ENCODE measurements at places on chromosomes 16 and 17.

- no peak for DNase-seq
Measured at GRCh38 chr17:50347117-50347893, 1.4 kb downstream of the XYLT2 start.

DNA sequence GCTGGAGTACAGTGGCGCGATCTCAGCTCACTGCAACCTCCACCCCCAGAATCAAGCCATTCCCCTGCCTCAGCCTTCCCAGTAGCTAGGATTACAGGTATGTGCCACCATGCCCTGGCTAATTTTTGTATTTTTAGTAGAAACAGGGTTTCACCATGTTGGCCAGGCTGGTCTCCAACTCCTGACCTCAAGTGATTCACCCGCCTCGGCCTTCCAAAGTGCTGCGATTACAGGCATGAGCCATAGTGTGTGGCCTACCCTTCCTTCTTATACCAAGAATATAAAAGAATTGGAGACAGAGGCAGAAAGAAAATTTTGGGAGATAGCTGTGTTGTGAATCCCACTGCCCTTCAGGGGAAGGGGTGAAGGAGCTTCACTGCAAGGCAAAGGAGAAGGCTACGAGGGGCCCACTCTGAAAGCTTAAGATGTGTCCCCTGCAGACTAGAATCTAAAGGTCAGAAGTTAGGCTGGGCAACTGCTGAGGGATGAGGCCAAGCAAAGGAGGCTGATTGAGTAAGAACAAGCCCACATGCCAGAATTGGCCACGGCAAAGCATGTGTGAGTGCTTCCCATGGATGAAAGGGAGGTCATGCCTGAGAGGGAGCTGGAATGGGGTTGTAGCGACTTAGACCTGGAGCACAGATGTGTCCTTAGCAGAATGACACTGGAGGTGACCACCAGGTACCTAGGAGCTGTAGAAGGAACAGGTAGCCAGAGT is 8.4 kb upstream of the CRYBA1 start:
- no peak for DNase-seq

- DNase-seq, result no peak
Measured at GRCh38 chr16:85258629-85259028, 146.4 kb upstream of the CIBAR2 start.

DNA sequence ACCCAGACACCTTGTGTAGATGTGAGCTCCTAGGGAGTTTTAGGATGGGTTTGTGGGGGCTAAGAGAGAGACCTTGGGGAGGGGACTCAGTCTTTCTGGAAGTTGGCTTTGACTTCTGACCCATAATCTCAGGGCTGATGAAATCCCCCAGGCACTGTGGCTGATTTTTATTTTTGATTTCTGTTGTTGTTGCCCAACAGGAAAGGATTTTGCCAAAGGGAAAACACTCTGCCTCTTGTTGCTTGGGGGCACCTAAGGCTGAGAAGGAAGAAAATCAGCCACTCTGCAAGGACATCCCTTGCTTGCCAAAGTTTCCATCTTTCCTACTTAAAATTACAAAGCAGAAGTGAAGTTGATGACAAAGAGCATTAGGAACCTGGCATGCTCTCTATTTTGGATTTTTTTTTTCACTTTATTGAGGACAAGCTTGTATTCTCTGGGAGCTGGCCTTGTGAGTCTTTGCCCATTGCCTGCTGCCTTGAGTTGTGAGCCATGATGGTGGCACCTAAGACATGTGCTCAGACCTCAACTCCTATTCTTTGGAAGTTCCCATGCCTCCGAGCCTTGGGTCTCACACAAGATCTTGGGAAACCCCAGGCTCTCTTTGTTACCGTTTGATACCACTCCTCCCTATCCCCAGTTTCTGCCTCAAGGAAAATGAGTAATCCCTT is 3.2 kb upstream of the C1QTNF1 start:
- no peak for DNase-seq

DNA sequence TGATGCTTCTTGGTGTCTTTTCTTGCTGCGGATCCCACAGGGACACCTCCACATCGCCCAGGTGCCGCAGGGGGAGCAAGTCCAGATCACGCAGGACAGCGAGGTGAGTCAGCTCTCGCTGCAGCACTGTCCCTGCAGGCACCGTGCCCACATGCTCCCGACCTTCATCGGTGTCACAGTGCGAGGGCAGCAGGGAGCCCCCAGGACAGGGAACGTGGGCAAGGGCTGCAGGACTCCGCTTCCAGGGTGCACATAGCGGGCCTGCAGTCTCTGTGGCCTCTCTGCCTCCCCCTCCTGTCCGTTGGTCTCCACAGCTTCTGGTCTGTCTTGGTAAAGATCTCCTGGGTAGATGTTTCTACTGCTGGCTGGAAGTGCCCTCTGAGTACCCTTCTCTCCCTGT is 84.1 kb downstream of the BANP start:
- no peak for DNase-seq

GRCh38 chr16:69318177-69318910 is 7.2 kb downstream of the VPS4A start:
- no peak for DNase-seq

DNA sequence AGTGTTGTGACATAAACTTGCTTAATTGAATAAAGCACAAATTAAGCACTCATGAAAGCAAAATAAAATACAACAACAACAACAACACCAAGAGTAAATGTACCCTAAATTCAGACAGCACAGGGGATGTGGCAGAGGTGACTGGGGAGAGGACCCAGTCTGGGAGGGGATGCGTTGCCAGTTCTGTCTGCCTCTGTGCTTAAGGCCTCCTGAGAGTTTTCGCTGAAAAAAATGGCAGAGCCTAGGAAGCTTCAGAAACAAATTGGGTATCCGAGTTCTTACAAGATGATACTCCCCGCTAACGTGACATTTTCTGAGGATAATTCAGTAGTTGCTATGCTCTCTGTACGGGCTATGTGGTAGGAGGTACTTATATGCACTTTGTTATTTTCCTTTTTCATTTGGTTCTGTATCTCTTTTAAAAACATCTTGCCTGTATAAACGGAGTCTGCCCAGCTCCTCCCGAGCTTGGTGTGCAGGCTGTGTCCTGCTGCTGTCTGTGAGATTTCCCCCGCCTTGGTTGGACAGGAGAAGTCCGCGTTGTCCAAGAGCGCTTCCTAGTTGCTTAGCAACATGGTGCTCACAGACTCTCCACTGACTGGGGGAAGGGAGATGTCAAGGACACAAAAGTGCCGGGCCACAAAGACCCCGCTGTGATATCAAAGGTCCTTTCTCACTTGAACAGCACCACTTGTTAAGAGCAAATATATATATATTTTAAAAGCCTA is 134.2 kb upstream of the CPHXL start:
- peak; percentile 64 for DNase-seq

GRCh38 chr17:64232466-64233262 is 30.4 kb downstream of the TEX2 start:
- no peak for DNase-seq

DNA sequence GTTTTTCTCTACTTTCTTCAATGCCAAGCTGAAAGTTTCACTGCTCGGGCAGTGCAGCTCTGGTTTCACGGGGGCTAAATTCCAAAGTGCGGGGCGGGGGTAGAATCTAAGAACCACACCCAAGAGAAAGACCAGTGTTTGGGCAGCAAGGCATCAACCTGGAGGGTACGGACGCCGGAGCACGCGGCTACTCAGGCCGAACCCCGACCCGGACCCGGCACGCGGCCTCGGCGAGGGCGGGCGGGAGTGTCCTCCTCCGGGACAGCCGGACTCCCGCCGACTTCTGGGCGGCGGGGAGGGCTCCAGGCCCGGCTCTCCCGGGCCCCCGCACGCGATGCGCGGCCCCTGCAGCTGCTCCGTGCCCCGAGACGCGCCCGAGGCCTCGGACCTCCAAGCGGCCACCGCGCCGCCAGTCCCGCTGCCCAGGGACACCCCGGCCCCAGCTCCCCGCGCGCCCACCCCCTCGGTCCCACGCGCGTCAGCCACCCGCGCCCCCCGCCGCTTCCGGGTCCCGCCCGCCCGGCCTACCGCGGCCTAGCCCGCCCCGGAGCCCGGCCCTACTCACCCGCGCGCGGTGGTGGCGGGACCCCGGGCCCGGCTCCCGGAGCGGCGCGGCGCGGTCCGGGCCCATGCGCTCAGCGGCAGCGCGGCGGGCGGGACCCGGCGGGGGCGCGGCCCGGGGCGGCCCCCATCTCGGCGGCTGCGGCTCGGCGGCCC is 561 bp downstream of the AXIN1 start:
- no peak for DNase-seq

- DNase-seq, result no peak
Measured at GRCh38 chr16:2756288-2757015, 4.0 kb downstream of the SRRM2 start.

GRCh38 chr17:73914536-73915274 is 270.5 kb upstream of the SDK2 start:
- DNase-seq, result no peak

DNA sequence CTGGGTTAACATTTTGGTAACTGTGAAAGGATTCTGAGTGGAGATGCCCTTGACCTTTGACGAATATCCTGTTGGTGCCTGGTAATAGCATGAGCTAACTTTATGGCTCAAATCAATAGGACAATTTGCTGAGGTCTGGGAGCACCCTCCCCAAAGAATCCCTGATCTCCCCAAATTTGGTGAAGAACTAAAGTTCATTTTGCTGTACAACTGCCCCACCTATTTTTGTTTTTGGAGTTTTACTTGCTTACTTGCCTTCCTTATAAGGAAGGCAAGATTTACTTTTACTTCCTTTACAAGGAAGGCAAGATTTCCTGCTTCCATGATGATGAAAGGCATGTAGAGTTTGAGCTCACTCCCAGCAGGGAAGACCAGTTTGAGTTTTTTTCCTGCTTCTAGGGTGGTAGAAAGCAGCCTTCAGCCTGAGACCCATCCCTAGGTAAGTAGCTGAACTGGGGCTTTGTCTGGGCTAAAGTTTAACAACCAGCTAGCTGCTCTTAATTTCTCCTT is 2.8 kb downstream of the KRTAP4-9 start:
- DNase-seq, result no peak

DNA sequence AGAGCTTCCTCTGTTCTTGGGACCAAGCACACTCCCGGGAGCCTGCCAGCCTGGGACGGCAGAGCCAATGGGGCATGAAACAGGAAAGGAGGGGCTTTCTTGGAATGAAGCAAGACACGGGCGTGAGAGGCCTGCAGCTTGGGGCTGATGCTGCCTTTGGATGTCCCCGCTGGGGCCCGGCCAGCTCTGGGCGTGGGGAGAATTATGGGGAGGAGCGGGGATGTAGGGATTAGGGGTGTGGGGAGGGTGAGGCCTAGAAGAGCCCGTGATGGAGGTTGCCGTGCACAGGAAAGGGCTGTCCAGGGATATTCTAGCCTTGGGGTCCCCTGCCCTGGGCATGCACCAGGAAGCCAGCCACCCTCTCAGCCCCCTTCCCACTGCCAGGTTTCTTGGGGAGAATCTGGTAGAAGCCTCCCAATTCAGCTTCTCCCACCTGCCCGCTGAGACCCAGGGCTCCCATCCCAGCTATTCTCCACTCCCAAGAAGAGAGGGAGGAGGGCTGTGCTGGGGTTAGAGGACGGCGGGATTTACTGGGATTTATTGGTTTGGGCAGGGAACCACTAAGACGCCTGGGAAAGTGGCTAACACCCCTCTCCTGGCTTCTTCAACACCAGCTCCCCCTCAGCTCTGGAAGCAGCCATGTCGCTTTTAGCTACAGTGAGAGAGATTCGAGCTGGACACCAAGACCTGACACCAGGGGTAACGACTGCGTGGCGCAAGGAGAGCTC is 20.0 kb upstream of the NXPH3 start:
- peak; percentile 48 for DNase-seq

GRCh38 chr17:11996722-11997146 is 541 bp downstream of the ZNF18 start:
- peak; percentile 27 for DNase-seq

GRCh38 chr17:14080847-14081251 is 11.5 kb downstream of the COX10 start:
- DNase-seq, result no peak

DNA sequence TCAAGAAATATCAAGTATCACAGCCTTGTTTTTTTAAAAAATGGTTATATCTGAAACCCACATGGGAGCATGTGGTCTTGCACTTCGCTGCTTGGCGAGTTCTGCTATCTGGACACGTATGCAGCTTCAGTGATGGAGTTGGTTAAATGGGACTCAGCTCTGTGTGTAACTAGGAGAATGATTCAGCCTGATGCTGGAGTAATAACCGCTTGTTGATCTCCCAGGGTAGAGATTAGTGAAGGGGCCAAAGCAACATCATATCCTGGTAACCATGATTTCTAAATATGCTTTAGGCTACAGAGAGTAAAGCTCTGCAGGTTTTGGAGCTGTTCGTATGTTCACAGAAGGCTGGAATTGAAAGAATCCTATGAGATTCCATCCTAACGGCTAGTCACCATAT is 63.2 kb downstream of the IQCK start:
- no peak for DNase-seq

DNA sequence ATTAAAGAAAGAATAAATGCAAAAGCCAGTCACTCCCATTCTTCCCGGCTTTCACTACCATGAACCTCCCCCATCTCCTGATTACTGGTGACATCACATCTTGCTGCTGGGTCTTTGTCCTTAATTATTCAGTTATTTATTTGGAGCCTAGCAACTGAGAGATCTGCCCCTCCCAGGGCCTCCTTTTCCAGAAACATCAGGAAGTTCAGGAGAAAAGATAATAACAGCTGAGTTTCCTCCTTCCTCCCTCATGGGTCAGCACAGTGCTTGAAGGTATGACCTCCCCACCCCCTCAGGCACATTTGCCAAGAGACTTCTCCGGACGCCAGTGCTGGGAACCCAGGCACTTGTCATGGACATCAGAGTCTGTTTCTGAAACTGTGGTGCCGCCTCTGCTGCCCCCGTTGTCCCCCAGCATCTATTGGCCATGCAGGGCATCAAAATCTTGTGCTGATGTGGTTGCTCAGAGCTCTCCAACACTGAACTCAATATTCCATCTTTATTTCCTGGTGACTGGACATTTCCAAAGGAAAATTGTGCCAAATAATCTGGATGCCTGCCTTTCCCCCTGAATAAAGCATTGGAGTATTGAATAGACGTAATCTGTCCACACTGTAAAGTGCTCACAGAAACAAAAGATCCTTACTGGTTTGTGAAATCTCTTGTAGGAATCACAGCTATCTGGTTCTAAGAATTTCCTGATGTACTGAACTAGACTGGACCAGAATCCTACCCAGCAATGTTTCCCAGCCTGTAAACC is 71.8 kb downstream of the ZNF18 start:
- peak; percentile 26 for DNase-seq

DNA sequence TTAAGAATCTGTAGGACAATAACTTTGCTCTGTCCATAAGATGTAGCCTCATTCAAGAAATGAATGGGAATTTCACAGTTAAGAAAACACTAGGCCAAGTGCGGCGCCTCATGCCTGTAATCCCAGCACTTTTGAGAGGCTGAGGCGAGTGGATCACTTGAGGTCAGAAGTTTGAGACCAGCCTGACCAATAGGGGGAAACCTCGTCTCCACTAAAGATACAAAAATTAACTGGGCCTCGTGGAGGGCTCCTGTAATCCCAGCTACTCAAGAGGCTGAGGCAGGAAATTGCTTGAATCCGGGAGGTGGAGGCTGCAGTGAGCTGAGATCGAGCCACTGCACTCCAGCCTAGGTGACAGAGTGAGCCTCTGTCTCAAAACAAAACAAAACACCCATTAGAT is 19.9 kb upstream of the RSL1D1 start:
- DNase-seq, result peak; percentile 4

- DNase-seq, result peak; percentile 54
Measured at GRCh38 chr16:12236589-12236988, 260.1 kb downstream of the SNX29 start.

Measured in renal pelvis (tissue), 12 donors.